ENCODE measurements at places on chromosomes 6 and 20.

DNA sequence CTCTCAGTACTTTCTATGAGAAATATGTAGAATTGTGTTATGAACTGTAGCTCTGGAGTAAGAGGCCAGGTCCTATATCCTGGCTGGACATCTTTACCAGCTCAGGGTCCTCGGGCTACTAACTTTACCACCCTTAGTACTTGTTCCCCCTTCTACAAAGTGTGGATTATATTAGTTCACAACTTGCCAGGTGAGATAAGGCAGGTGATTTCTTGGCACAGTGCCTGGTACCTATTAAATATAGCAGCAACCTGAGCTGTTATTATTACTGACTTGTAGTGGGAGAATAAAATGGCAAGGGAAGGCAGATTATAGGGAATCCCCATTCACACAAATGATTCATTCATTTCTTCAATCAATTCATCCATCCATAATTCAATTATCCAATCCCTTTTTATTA, 150.1 kb downstream of the DOK5 start:
- no peak for DNase-seq

DNA sequence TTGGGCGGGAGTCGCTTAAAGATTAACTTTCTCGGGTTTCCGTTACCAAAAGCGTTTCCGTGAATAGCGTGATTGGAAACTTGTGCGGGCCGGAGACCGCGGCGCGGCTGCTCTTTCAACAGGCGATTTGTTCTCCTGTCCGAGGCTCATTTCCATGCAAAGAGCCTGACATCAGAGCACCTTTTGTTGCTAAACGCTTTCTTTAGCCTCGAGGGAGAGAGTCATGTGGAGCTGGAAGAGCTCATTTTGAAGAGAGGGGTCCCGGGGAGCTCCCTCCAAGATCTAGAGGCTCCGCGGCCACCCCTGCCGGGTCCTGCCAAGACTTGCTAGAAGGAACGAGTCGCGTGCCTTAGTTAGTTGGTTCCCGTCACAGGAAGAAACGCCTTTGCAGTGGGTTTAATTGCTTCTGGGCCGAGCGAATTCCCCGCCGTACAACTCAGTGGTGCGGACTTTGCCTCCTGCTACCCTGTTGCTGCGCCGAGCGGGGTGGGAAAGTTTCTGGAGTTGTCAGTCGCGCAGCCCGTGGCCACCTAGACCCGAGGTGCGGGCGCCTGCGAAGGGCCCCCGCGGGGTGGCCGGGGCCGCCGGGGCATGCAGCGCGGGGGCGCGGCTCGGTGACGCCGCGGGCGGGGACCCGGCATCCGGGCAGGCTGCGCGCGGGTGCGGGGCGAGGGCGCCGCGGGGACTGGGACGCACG, at the start of gene SASH1:
Gene SASH1 (plus strand): TSS at position 489 of the 697 bp plus-strand sequence. CDS start 230 bp downstream, outside the sequence.
- no peak for DNase-seq

GRCh38 chr6:37614491-37614890, 83.2 kb downstream of the MDGA1 start:
- DNase-seq = no peak

DNA sequence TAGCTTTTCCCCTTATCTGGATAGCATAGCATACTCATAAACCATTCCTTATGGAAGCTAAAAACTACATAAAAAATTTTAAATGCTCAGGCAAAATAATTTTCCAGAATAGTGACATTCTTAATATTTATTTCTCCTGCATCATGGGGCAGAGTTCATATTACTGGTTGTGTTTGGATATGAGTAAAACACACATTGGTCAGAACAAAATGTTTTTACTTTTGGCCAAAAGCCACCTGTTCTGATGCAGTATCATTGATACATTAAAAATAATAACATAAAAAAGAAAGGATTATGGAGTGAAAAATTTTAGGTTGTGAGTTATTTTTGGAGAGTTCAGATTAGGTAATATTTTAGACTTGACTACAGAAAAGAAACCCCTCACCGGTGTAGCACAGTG, 33.6 kb downstream of the TRAM2 start:
- DNase-seq = no peak

- DNase-seq = no peak
Measured at GRCh38 chr6:33199687-33200218, 712 bp downstream of the RXRB start.

DNA sequence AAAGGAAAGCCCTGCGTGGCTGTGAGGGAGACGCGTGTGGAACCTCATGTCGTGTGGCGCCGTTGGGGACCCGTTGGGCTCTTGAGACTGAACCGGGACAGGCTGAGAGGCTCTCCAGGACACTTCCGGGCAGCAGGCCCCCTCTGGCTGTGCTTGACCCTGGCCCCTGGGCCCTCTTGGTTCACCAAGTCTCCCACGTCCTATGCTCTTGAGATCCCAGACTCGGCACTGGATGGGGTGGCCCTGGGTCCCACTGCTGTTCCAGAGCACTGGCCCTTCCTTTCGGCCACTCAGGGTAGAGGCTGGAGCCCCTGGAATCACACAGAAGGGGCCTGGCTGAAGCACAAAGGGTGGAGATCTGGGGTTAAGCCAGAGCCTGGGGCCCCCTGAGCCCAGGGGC, 30.4 kb downstream of the NTSR1 start:
- DNase-seq = no peak
